Occipital lobe (tissue), 3 donors: ENCODE measurements at places on chromosomes 2 and 18. TPM values are rescaled to one million over a fixed set of nuclear protein-coding genes. Genes with fewer than 3 reads are reported as not detected.

GALNT3 gene
- total RNA-seq: 5.3 TPM

DNA sequence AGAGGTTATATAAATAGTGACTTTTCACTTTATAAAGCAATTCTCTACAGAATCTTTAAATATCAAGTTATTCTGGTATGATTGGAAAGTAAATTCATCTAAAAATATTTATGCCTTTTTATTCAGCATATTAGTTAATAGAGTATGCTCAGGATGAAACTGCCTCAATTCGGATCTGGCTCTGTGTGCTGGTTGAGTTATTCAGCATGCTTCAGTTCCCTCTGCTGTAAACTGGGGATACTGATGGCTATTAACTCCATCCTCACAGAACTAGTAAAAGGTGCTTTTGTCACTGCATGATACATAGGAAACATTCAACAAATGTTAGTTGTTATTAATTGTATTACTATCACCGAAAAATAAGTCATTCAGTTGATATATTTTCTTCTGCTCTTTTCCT lies 250.3 kb downstream of the NRXN1 start:
- no peak for DNase-seq

GAREM1 gene
- 22.0 TPM for total RNA-seq

NCKAP5 gene
- 14.0 TPM for total RNA-seq
